Natural killer cell (primary cell): ENCODE measurements at places on chromosomes 13 and 19. TPM values are rescaled to one million over a fixed set of nuclear protein-coding genes. Genes with fewer than 3 reads are reported as not detected.

DNA sequence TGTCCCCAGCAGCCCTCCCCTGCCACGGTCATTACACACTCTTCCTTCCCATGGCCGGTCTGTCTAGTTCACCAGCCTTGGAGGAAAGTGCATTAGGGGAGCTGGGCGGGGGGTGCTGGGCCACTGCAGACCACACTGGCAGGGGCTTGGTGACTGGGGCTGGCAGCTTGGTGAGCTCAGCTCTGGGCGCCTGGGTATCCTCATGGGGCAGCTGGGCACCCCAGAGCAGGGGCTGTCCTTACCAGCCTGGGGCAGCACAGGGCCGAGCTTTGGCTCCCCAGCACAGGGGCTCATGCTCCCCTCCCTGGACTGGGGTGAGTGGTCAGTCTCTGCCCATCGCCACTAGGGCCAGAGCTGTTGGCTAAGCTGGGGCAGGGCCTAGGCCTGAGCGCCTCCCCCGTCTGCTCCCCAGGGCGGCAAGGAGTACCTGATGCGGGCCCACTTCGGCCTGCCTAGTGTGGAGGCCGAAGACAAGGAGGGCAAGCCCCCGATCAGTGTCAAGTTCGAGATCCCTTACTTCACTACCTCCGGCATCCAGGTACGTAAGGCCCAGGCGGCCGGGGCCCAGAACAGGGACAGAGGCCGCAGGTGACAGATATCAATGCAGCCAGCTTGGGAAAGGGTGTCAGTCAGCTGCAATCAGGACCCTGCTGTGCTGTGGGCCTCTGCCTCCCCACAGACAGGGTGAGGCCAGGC lies 35.5 kb downstream of the AP1M1 start:
- H3K4me1 ChIP-seq, result no peaks in the 10 kb centered on the region
- no peak for DNase-seq
- no peak overlapping the region for H3K27ac ChIP-seq
- peaks cover 67% of the 10 kb centered on the region for H3K36me3 ChIP-seq
- no peak overlapping the region for H3K4me3 ChIP-seq
- no peaks in the 10 kb centered on the region for H3K27me3 ChIP-seq

DNA sequence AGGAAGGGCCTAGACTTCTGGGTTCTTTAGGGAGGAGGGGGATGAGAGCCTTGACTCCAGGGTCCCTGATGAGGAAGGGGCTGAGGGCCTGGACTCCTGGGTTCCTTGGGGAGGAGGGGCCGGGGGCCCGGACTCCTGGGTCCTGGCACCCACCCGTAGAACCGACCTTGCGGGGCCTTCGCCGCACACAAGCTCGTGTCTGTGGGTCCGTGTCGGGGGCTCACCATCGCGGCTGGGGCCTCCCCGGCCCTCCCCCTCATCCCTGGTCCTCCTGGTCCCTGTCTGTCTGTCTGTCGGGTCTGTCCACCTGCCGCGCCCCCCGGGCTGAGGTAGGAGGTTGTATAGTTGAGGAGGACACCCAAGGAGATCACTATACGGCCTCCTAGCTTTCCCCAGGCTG lies 662 bp upstream of the SPACA6 start:
- DNase-seq, result no peak
- H3K27ac ChIP-seq, result no peak overlapping the region

DNA sequence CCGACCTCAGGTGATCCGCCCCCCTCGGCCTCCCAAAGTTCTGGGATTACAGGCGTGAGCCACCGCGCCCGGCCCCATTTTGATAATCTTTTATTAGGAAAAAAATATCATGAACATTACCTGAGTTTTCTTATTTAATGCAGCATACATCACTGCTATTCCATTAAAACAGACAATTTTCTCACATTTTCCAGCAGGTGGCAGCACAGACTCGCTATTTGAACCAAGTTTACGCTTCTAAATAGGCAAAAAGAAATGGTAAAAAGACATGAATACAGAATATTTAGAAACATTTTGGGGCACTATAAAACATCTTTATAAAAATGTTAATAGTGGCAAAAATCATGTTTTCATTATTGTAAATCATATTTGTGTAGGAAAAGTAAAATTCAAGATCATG lies 903.1 kb downstream of the SLITRK6 start:
- H3K4me1 ChIP-seq, result no peaks in the 10 kb centered on the region
- H3K36me3 ChIP-seq, result no peaks in the 10 kb centered on the region

- no peaks in the 10 kb centered on the region for H3K27me3 ChIP-seq
- H3K36me3 ChIP-seq, result peaks cover 9% of the 10 kb centered on the region
- DNase-seq, result no peak
Observed at GRCh38 chr13:100528820-100529219, 59.8 kb downstream of the GGACT start.

DNA sequence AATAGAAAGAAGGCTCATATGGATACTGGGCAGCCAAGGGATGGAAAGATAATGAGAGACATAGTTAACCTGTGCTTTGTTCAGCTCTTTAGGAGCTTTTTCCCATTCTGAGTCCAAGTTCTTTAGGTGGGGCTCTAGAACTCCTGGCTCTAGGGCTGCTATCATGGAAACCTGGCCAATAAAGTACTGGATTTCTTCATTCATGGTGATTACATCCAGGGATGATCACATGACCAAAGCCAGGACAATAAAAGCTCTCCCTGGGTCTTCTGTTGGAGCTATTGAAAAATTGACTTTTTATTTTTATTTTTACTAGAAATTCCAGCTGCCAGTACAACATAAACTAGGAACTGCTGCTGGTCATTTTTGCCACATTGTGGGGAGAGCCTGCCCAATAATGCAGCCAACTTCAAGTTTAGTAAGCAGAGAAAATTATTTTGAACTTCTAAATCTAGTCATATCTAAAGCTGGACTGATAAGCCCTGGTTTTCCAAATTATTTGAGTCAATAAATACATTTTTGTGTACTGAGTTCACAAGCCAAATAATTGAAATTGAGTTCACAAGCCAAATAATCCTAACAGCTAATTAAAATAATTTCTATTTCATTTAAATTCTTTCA lies 224.9 kb upstream of the STARD13 start:
- H3K27ac ChIP-seq, result no peak overlapping the region
- no peak for DNase-seq
- no peak overlapping the region for H3K4me3 ChIP-seq

GRCh38 chr13:66210677-66211076 lies 1019.5 kb downstream of the PCDH9 start:
- no peaks in the 10 kb centered on the region for H3K27me3 ChIP-seq
- no peak overlapping the region for H3K27ac ChIP-seq
- DNase-seq, result no peak
- H3K4me1 ChIP-seq, result no peaks in the 10 kb centered on the region
- no peaks in the 10 kb centered on the region for H3K36me3 ChIP-seq
- H3K4me3 ChIP-seq, result no peak overlapping the region

- H3K36me3 ChIP-seq, result peaks cover 16% of the 10 kb centered on the region
- H3K27ac ChIP-seq, result no peak overlapping the region
- DNase-seq, result no peak
- H3K4me1 ChIP-seq, result peaks cover 3% of the 10 kb centered on the region
Observed at GRCh38 chr19:30006207-30006606, 64.2 kb downstream of the URI1 start.

- peak overlapping the region; percentile 27 for H3K4me3 ChIP-seq
- peaks cover 2% of the 10 kb centered on the region for H3K36me3 ChIP-seq
- H3K4me1 ChIP-seq, result peaks cover 75% of the 10 kb centered on the region
- H3K27ac ChIP-seq, result peak overlapping the region; percentile 97
- DNase-seq, result peak; percentile 89
Observed at GRCh38 chr19:17125062-17125727, 49.6 kb downstream of the MYO9B start.

DNA sequence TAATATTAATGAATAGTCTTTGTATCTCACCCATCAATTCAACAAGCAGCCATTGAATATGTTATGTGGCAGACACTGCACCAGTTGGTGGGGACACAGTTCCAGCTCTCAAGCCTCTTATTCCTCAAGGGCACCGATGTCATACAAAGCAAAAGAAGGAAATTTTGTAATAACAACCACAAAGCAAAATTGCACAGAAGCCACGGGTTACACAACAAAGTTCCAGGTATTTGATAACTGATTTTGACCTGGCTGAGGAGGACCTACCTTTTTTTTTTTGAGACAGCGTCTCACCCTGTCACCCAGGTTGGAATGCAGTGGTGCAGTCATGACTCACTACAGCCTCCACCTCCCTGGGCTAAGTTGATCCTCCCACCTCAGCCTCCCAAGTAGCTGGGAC lies 266.7 kb downstream of the FOXO1 start:
- H3K4me1 ChIP-seq, result peaks cover 17% of the 10 kb centered on the region
- no peak overlapping the region for H3K27ac ChIP-seq
- no peaks in the 10 kb centered on the region for H3K27me3 ChIP-seq
- DNase-seq, result no peak
- no peak overlapping the region for H3K4me3 ChIP-seq

- no peak overlapping the region for H3K4me3 ChIP-seq
- H3K27me3 ChIP-seq, result no peaks in the 10 kb centered on the region
Observed at GRCh38 chr13:105353654-105354053, 1181.8 kb downstream of the EFNB2 start.

- no peak for DNase-seq
- H3K27me3 ChIP-seq, result no peaks in the 10 kb centered on the region
- H3K4me1 ChIP-seq, result peaks cover 9% of the 10 kb centered on the region
- no peak overlapping the region for H3K4me3 ChIP-seq
- no peaks in the 10 kb centered on the region for H3K36me3 ChIP-seq
Observed at GRCh38 chr13:97234236-97234635, 12.1 kb downstream of the MBNL2 start.

GRCh38 chr19:30222428-30222873 lies 149.7 kb upstream of the ZNF536 start:
- no peak overlapping the region for H3K27ac ChIP-seq
- no peak overlapping the region for H3K4me3 ChIP-seq
- peaks cover 19% of the 10 kb centered on the region for H3K27me3 ChIP-seq

- H3K4me3 ChIP-seq, result no peak overlapping the region
- no peaks in the 10 kb centered on the region for H3K36me3 ChIP-seq
- no peaks in the 10 kb centered on the region for H3K27me3 ChIP-seq
- no peak overlapping the region for H3K27ac ChIP-seq
- H3K4me1 ChIP-seq, result no peaks in the 10 kb centered on the region
Observed at GRCh38 chr13:26663791-26664190, 96.8 kb downstream of the GPR12 start.

ONECUT3 gene
- not detected for total RNA-seq

KLK14 gene
- total RNA-seq, result 0.64 TPM

PTGIR gene
- total RNA-seq, result 0.75 TPM

MAG gene
- total RNA-seq, result not detected

CALR3 gene
- total RNA-seq, result not detected

AZU1 gene
- 1.8 TPM for total RNA-seq
